ENCODE measurements at places on chromosomes 1 and 21.
A peak's percentile ranks its signal among the peaks of the same experiment; 100 is the strongest.

GRCh38 chr1:7389201-7389905, 381.7 kb upstream of the VAMP3 start:
- DNase-seq: no peak

- DNase-seq: no peak
Measured at GRCh38 chr1:163933437-163933836, 611.7 kb downstream of the NUF2 start.

DNA sequence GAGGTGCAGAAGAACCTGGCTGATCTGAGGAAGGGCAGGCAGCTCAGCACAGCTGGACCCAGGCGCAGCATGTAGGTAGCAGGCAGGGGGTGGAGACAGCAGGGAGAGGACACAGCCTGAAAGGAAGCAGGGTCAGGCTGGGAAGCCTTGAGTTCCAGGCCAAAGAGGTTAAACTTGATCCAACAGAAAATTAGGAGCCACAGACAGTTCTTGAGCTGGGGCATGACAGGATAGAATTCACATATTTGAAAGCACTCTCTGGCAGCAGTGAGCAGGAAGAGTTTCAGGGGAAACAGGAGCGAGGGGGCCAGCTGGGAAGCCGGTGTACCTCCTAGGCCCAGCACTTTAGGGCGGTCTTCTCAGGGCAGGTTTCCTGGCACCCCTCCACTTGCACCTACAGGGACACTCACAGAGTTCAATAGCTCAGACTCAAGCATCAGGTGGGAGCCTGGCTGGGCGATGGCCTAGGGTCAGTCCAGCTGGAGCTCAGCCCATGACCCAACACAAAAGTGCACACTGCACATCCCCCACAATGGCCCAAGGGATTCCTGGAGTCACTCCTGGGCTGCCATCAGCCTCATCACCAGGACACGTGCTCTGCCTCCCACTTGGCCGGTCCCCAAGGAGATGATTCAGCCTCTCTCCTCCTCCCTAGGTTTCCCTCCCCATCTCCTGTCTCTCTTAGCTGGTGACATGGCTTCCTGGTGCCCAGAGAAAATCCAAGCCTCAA, 22.7 kb downstream of the MATN1 start:
- DNase-seq: no peak

DNA sequence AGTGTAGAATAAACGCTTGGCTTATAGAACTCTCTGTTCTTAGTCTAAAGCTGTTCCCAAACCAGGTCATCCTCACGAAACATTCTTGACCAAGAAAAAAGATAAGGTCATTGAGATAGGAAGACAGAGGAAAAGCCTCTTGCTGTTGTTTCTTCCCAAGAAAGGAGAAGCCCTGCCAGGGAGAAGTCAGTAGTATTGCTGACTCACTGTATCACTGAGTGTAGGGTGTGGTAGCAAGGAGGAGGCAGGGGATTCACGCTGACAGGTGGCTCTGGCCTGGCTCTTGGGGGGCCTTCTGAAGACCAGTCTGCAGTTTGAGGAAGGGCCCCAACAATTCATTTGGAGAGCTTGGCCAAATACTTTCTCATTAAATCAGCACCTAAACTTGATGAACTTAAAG, 97.8 kb downstream of the CD247 start:
- no peak for DNase-seq

DNA sequence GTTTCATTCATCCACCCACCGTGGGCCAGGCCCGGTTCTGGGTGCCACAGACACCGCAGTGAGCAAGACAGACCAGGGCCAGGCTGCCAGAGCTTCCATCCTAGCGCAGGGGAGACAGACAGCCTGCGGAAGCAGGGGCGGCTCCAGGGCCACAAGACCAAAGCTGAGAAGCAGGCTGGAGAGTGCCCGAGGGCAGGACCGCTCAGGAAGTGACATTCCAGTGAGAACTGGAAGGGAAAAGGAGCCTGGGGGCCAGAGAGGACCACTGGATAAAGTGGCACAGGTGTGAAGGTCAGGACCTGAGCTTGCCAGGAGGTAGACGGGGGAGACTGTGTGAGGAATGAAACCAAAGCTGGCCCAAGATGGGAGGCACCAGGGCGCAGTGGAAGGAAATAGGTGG, 59.5 kb upstream of the EFHD2 start:
- DNase-seq: no peak

DNA sequence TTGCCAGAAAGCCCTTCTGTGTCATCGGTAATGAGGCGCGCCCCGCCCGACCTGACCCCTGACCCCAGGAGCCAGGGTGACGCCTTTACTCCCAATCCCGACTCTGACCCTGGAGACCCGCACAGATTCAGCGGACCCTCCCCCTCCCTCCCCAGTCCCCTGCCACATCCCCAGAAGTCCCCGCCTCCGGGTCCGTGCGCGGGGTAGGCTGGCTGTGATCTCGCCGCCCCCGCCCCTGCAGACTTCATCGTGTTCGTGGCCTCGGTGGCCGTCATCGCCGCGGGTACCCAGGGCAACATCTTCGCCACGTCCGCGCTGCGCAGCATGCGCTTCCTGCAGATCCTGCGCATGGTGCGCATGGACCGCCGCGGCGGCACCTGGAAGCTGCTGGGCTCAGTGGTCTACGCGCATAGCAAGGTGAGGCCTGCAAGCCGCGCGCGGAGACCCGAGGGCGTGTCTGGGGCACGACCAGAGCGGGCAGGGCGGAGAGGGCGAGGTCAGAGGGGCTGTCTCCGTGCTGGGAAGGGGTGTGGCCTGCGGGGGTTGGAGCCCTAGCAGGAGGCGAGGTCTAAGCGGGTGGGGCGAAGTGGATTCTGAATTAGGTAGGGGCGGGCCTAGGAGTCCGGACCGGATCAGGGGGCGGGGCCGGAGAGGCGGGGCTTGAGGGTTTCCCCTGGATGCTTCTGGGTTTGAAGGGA, 34.8 kb downstream of the KCNQ4 start:
- peak; percentile 92 for DNase-seq

GRCh38 chr1:114490274-114490693, 20.7 kb downstream of the TRIM33 start:
- no peak for DNase-seq

GRCh38 chr1:87126886-87127505, 201.7 kb upstream of the LMO4 start:
- DNase-seq: no peak

DNA sequence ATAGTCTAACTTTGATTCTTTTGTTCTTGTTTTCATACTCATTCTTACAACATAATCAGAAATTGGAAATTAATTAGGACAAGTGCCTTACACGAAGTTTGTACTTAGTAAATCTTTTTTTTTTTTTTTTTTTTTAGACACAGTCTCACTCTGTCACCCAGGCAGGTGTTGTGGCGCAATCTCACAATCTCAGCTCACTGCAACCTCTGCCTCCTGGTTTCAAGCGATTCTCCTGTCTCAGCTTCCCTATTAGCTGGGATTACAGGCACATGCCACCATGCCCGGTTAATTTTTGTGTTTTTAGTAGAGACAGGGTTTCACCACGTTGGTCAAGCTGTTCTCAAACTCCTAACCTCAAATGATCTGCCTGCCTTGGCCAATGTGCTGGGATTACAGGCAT, 12.4 kb downstream of the CHAF1B start:
- no peak for DNase-seq

- DNase-seq: no peak
Measured at GRCh38 chr1:94012708-94013366, 103.6 kb upstream of the GCLM start.

Measured in CD4-positive, alpha-beta T cell treated with Interleukin-15 for 1 hour (primary cell).